OCI-LY7 (cell line): ENCODE measurements at places on chromosomes 2 and 18.

DNA sequence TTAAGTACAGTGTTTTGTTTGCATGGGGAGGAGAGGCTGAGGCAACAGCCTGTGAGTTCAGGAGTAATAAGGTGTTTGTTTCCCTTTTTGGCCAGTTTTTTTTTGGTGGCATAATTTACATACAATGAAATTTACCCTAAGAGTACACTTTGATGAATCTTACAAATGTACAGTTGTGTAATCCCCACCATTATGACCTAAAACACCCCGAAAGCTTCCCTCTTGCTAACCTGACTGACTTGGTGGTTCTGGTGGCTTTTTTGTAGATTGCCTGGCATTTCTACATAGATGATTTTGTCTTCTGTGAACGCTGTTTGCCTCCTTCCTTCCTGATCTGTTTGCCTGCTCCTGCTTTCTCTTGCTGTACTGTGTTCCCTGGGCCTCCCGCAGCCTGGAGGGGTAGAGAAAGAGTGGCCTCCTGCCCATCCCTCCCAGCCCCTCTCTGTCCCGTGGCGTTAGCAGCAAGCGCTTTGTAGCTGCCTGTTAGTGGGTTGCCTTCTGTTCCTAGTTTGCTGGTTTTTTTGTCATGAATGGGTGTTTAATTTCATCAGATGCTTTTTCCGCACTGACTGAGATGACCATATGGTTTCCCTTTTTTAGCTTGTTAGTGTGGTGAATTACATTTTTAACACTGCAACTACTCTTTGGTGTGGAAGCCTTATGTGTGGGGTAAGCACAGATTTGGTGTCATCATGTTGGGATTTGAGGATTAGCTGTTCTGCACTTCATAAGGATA is 32.1 kb downstream of the ASAP2 start:
- no peak for DNase-seq

- DNase-seq: no peak
These were observed 83.0 kb upstream of the SOX11 start for GRCh38 chr2:5609201-5609600.

- no peak for DNase-seq
These were observed 19.6 kb downstream of the ANO7 start for GRCh38 chr2:241208058-241208457.

GRCh38 chr2:203857656-203858055 is 9.9 kb upstream of the CTLA4 start:
- no peak for DNase-seq

DNA sequence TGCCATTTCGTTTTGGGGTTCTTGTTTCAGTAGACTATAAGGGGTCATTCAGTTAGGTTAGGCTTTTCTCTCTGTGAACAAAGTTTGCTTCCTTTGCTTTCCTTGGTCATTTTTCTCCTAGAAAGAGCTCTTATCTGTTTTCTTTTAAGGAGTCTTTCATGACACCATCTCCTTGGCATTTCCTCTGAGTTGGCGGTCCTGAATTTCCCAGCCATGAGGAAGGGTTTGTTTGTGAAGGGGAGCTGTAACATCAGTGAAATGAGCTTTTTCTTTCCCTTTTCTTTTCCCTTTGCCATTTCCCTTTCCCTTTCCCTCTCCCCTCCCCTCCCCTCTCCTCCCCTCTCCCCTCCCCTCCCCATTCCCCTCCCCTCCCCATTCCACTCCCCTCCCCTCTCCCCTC is 61.7 kb downstream of the MAP4K4 start:
- no peak for DNase-seq

GRCh38 chr2:54529935-54530334 is 73.8 kb downstream of the SPTBN1 start:
- DNase-seq: no peak

DNA sequence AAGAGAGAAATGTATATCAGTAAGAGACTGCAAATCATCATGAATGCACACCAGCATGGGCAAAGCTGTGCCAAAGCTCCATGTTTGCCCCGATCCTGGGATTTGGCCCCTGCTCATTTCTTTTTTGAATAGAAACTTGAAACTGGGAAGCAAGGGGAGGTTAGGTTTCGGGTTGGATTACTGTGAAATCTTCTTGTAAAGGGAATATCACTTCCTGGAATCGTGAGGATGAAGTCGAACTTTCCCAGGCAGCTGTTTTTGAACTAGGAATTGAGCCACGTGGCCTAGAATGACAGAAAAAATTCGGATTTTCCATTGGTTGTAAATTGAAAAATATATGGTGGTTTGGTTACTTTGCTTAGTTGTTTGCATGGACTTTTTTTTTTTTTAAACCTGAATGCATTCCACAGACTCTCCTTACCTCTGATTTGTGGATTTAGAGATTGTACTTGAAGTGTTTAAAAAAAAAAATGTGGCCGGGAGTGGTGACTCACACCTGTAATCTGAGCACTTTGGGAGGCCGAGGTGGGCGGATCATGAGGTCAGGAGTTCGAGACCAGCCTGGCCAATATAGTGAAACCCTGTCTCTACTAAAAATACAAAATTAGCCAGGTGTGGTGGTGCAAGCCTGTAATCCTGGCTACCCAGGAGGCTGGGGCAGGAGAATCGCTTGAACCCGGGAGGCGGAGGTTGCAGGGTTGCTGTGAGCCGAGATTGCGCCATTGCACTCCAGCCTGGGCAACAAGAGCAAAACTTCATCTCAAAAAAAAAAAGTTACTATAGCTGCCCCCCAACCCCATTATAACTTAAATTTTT is 32.1 kb downstream of the GRHL1 start:
- DNase-seq: no peak

DNA sequence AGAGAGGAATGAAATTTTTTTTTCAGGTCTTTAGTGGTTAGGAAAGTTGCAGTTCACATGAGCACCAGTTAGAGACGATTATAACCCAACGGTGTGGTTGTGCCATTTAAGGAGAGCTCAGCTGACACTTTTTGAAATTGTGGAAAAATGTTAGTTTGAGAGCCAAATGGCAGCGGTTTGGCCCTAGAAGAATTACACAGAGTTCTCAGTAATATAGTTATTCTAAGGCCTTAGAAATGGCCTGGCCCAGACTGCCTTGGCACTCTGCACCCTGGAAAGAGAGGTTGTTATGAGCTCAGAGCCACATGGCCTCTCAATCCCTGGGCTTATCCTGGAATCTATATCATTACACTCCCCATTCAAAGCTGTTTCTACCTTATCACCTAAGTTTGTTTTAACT is 117.4 kb downstream of the RHBDD1 start:
- DNase-seq: no peak

GRCh38 chr2:11697103-11697871 is 27.3 kb upstream of the NTSR2 start:
- no peak for DNase-seq

DNA sequence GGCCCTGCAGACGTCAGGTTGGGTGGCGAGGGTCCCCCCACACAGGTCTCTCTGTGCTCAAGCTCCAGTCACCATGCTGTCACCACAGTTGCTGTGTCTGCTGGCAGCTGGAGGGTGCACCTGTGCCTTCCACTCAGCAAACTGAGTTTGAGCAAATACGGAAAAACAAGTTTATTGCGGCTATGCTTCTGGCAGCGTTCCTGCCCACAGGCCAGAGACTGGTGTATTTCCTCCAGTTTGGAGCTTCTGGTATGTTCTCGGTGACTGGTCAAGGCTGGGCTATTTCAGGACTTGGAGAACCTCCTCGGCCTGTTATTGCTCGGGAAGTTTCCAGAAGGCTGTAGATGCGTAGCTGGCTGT is 132.6 kb downstream of the SEPTIN10 start:
- no peak for DNase-seq

DNA sequence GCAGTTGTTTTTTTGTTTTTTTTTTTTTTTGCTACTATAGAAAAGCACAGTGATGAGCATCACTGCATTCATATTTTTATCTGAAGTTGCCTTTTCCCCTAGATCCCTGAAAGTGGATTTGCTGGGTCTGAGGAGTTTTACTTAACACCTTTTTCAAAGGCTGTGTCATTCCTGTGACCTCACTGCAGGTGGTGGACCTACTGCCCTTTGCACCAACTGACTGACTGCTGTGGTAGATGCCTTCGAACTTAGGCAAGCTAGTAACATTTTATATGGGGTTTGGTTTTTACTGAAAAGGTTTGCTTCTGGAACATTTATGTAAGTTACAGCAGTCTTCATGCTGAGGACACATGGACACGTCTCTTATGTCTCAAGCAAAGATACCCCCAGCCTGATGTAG is 36.2 kb downstream of the SPTBN1 start:
- no peak for DNase-seq

DNA sequence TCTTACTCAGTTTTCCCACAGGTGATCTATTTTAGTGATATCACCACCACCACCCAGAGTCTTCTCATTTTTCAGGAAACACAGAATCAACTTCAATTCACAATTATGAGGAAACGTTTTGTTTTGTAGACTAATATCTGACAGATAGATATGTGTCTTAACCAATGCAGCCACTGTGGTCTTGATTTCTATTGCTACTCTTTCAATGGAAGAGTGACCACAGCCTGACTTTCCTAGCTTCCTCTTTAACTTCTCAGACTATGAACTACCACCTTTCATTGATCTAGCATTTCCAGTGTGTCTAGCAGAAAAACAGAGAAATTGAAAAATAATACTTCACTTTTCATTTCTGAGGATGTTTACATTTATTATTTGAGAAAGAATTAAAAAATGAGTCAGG is 20.5 kb downstream of the ADAM17 start:
- no peak for DNase-seq

GRCh38 chr2:60140185-60140584 is 413.3 kb downstream of the BCL11A start:
- DNase-seq: no peak

DNA sequence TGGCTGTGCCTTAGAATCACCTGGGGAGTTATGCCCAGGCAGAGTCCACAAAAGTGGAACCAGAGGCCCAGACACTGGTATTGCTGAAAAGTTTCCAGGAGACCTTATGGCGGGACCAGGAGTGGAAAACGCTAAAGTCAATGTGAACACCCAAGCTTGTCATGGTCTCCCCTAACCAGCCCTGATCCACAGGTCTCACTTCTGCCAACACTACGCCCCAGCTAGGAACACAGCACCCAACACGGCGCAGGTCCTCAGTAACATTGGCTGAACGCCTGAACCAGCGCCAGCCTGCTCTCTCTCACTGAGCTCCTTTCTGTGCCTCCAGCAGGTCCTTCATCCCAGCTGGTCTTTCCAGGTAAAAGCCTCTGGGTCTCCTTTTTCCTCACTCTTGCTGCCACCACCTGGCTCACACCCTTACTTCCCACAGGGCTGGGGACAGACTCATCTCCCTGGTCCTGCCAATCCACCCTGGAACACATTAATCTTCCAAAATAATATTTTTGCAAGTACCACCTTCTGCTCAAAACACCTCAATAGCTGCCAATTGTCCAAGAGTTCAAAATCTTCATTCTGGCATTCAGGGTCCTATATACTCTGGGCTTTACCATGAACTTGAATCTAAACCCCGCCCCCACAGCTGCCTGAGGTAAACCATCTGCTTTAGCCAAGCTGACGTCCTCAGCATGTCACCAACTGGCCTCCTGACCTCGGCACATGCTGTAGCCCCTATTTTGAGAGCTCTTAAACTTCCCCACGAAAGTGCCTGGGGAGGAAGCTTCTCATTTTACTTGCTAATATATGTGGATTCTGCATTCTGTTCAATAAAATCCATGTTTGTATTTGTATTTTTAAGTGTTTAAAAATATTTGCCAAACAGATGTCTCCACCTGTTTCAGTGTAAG is 34.6 kb downstream of the ADCY3 start:
- DNase-seq: no peak

DNA sequence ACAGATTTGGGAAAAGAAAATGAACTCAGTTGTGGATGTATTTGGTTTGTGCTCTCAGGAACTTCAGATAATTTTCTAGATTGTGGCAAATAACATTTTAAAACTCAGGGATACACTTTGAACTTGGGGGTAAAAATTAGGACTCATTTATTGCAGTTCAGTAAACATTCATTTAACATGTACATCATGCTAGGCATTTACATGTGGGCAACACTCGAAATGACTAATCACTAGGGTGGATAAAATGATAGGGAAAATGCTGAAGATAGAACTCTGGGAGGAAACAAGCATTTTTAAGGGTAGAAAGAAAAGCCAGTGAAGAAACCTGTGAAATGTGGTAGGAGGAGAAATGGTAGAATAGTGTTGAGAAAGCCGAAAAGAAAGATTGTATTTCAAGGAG is 7.8 kb downstream of the FAM117B start:
- DNase-seq: no peak

GRCh38 chr2:172516299-172516698 is 39.6 kb upstream of the PDK1 start:
- DNase-seq: no peak

DNA sequence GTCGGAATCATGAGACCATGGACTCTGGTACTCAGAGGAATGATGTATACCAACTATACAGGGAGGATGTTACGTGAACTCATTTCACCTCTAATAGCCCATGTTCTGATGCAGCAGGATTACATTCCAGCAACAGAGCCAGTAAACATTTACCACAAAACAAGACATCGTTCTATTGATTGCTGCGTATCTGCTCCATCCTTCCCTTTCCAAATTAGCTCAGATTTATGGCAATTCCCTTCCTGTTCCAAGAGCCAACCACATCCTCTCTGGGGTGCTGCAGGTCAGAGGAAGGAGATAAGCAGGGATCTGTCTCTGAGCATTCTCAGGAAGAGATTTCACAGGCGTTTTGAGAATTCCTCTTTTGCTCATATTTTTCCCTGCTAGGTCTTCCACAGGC is 98.3 kb downstream of the KLF7 start:
- no peak for DNase-seq

DNA sequence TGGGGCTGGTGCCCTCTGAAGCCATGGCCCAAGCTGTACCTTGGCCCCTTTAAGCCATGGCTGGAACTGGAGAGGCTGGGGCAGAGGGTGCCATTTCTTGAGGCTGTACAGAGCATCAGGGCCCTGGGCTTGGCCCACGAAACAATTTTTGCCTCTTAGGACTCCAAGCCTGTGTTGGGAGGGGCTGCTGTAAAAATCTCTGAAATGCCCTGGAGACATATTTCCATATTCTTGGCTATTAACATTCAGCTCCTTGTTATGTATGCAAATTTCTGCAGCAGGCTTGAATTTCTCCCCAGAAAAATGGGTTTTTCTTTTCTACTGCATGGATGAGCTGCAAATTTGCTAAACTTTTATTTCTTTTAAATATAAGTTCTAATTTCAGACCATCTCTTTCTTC is 834.0 kb downstream of the DSC3 start:
- no peak for DNase-seq

- no peak for DNase-seq
These were observed 101.3 kb upstream of the ARHGAP28 start for GRCh38 chr18:6628187-6628586.
